SHP77 treated with DMSO at 0.1 percent for 48 hours (cell line): ENCODE measurements at places on chromosomes 1 and 21.

DNA sequence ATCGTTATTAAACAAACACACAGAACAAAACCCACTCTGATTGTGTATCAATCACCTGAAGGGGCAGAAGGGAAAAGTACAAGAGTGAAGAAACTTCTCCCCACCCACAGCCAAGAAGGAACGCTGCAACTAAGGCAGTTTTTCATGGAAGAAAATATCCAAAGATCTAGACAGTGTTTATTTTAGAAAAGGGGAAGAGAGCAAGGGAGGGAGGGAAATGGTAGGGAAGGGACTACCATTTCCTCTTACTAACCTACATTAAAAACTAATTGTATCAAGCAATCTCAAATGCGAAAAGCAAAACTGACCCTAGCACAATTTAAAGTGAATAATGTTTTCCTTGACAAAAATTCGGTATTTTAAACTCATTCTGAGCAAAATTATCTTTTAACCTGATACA lies 3.5 kb downstream of the NRIP1 start:
- DNase-seq = no peak

GRCh38 chr1:48772211-48772610 lies 4.5 kb downstream of the BEND5 start:
- DNase-seq = no peak

GRCh38 chr1:183251959-183252450 lies 65.9 kb downstream of the LAMC2 start:
- DNase-seq = no peak

DNA sequence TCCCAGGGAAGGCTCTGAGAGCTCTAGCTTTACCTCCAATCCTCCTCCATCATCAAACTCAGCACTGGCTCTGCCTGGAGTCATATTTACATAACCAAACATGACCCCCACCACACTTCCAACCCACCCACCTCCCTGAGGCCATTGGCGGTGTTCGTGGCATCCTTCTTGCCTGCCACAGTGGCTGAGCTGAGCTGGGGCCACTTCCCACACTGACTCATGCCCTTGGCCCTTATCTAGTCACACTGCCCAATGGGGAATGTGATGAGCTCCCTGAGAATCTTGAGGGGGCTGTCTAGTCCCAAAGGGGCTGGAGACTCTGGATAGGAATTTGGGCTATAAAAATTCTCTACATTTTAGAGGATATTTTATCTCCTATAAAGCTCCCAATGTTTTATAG lies 230.9 kb upstream of the IRF2BP2 start:
- DNase-seq = no peak

DNA sequence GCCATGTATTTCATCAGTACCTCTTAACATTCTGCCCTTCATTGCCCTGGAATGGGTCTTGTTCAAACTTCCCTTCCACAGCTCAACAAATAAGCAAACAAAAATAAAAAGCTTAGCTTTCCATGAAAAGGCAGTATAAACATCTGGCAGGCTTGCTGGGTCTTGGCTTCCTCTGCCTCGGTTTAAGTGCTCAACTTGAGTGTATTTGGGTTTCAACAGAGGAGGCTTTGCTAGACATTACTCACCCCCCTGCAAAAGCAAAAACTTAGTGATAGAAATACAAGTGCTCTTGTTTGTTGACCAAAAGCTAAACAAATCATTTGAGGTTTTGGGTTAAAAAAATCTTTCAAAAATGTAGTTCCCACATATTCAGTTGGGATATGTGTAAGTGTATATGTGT lies 518.5 kb downstream of the PLPP3 start:
- DNase-seq = no peak
